ENCODE measurements at places on chromosomes 3 and 15.

DNA sequence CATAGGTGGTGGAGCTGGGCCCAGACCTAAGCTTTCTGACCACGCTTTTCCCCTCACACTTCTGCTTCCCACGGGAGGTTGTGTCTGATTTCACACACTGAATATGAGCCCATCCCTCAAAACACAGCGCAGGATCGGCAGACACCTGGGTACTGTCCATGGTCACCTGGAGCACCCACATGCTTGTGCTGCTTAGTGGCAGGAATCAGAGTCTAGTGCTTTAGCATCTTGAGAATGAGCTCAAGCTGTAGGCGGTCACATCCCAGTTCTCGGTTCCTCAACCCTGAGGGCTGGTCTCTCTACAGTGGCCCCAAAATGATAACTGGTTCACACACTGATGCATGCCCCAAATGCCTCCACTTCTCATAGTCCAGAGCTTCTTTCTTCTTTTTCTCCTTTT is 111.0 kb downstream of the SEMA5B start:
- no peak for DNase-seq

- DNase-seq: no peak
These were observed 199.1 kb downstream of the CDIN1 start for GRCh38 chr15:36778531-36778930.

DNA sequence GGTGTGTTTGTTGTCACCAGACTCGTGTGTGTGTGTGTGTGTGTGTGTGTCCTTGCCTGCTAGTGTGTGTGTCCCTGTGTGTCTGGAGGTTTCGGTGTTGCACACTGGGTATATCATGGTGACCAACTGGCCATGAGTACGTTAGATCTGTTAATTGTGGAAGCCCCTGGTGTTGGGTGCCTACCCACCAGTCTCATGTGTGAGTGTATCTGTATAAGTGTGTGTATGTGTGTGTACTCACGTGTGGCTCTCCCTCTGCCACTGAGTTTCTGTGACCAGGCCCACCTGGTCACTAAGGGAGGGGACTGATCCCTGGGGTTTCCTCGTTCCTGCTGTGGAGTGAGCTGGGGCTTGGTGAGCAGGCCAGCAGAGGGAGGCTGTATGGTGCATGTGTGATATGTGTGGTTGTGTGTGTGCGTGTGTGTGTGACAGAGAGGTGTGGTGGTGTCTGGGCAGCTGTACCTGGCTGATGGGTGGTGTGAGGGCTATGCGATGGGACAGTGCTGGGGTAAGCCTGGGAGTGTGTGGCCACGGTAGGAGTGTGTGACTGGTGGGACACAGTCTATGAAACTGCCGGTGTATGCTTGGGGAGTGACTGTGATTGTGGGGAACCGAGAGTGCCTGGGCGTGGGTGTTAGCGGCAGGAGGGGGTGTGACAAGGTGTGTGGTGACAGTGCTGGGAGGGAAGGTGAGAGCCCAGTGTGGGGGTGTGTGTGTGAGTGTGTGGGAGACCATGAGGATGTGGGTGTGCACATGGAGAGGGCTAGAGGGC is 1.8 kb downstream of the PRKCD start:
- DNase-seq: peak; percentile 32

GRCh38 chr3:189404024-189404423 is 227.2 kb upstream of the TP63 start:
- DNase-seq: no peak

DNA sequence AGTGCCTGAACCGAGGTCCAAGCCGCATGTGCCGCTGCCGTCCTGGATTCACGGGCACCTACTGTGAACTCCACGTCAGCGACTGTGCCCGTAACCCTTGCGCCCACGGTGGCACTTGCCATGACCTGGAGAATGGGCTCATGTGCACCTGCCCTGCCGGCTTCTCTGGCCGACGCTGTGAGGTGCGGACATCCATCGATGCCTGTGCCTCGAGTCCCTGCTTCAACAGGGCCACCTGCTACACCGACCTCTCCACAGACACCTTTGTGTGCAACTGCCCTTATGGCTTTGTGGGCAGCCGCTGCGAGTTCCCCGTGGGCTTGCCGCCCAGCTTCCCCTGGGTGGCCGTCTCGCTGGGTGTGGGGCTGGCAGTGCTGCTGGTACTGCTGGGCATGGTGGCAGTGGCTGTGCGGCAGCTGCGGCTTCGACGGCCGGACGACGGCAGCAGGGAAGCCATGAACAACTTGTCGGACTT is 7.1 kb downstream of the DLL4 start:
- no peak for DNase-seq

- DNase-seq: peak; percentile 50
These were observed 10.6 kb downstream of the TP63 start for GRCh38 chr3:189641776-189642175.

GRCh38 chr15:48889925-48890324 is 12.0 kb downstream of the EID1 start:
- no peak for DNase-seq

DNA sequence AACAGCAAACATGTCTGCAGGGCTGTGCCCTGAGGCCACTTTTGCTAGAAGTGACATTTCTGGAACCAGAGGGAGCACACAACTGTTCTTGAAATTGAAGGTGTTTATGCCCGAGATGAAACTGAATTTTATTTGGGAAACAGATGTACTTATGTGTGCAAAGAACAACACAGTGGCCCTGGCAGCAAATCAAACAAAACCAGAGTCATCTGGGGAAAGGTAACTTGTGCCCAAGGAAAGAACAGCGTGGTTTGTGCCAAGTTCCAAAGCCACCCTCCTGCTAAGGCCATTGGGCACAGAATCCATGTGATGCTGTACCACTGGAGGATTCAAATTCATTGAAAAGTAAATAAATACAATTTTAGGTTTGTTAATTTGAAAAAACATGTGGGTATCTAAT is 31.2 kb upstream of the RARRES1 start:
- DNase-seq: no peak

GRCh38 chr15:95795386-95795785 is 535.1 kb upstream of the NR2F2 start:
- no peak for DNase-seq

GRCh38 chr3:31536497-31536896 is 3.8 kb downstream of the STT3B start:
- no peak for DNase-seq

DNA sequence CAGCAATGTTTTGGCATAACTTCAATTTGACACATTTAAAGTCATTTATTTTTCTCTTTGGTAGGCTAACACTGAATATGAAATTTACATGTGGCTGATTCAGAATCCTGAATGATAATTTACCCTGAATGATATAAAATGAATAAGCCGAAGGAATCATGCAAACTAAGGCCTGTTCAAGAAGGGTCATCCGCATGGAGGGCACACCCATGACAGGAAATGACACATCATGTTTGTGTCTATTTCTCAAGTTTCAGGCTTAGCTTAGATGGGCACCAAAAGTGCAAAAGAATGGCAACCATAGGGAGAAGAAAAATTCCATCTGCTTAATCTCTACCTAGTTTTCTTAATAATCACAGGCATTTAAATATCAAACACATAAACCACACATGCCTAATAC is 141.5 kb downstream of the DUT start:
- DNase-seq: peak; percentile 20

DNA sequence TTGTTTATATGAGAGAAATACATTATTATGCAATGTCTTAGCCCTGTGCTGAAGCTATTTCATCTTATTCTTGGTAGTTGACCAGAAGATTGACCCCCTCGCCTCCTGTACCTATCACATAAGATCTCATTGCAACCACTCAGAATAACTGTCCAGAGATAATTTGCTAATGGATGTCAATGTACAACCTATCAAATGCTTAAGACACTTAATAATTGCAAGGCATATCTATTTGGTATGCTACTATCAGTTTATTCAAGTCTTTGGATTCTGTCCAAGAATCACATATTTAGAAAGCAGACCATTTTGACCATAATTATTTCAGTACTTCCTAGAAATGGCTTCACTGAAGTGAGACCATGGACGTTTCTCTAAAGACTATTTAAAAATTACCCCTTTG is 241.6 kb downstream of the GAP43 start:
- no peak for DNase-seq

GRCh38 chr3:60125686-60126085 is 1075.9 kb upstream of the CFAP20DC start:
- no peak for DNase-seq

DNA sequence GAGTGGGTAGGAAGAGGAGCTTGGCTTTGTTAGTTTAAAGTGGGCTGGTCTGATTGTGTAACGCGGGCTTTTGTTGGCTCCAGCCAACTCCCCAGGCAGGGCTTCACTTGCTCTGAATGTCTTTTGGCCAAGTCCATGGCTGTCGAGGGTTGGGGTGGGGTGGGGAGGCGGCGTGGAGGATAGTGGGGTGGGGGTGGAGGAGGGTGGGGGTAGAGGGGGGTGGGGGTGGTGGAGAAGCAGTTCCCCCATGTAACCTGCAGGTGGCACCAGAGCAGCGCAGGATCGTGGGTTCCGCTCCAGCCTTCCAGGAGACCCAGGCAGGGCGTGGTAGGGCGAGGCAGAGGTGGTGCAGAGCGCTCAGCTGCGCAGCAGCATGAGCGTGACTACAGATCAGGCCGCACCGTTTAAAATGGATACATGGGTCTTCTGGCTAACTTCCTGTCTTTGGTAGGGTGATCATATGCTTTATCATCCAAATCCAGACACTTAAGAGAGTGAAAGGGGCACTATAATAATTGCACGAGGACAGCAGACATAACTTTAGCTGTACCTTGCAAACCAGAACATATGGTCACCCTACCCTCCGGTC is 28.3 kb downstream of the GOLGA6A start:
- DNase-seq: peak; percentile 56

GRCh38 chr3:13718436-13718835 is 161.4 kb downstream of the WNT7A start:
- DNase-seq: no peak

- peak; percentile 50 for DNase-seq
These were observed 802.6 kb upstream of the ALCAM start for GRCh38 chr3:104564045-104564643.

- no peak for DNase-seq
These were observed 228.5 kb downstream of the NTRK3 start for GRCh38 chr15:88028024-88028423.

Measured in kidney tubule cell (primary cell).